ENCODE measurements at places on chromosomes 4 and X.

DNA sequence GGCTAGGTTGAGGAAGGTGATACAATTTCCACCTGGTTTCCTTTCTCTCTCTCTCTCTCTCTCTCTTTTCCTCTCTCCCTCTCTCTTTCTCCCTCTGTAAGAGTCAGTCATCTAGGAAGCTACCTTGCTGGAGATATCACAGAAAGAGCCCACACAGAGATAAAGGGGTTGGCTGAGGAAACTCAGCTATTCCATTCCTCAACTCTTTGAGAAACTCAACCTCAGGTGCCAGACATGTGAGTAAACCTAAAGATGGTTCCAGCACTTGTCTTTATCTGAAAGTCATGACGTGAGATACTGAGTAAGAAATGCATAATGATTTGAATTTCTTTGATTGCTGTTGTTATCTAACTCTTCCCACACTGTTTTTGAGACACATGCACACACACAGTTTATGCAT lies 564.0 kb downstream of the SPOCK3 start:
- DNase-seq, result no peak

GRCh38 chr4:142607976-142608375 lies 238.1 kb downstream of the INPP4B start:
- no peak for DNase-seq

DNA sequence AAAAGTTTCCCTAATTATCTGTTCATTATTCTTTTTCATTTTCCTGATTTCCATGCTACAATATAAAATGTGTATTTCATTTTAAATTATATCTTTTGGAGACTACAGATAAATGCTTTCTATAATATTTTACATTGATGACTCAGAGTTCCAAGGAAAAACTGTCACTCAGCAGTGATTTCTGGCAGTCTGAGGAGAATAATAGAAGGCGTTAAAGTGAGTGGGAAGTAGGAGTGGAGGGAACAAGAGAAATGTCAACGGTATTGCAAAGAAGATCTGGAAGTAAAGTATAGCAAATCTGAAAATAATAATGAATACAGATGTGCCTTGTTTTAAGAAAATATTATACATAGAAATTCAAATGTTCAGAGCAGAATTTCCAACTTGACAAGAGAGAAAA lies 293.6 kb upstream of the PITX2 start:
- DNase-seq, result no peak

DNA sequence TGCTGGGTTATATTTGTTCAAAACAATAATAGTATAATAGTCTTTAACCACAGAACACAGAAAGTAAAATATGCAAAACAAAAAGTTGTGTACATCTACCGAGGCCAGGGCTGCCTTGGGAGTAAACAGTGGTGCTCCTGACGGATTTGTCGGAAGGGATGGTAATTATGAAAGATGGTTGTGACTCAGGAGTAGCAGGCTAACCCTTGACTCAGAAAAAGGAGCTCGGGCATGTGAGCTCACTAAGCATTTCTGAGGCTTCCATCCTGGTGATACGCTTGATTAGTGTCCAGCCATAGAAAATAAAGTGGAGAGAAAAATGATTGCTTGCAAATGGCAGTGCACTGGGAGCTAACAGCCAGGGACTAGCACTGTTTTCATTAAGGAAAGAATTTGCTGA lies 53.2 kb upstream of the SPANXB1 start:
- no peak for DNase-seq

- DNase-seq, result no peak
These were observed 38.9 kb upstream of the PHEX start for GRCh38 chrX:21993265-21993664.

DNA sequence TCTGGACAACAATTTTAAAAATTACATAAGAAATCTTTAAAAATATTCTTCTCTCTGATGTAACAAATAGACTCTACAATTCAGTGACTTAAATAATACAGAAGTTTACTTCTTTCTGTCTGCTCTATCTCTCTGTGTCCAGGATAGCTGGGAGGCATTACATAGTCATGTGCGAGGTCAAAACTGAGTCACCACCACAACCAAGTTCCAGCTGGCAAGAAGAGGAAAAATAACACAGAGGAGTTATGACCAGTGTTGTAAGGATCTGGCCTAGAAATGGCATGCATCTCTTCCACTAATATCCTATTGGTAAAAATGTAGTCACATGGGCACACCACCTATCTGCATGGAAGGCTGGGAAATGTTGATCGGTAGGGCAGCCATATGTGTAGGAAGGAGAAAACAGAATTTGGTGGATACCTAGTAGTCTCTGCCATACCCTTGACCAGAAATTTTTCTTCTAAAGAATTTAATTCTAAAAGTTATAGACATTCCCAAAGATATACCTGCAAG lies 39.4 kb upstream of the WDFY3 start:
- no peak for DNase-seq

GRCh38 chr4:25310066-25310802 lies 2.3 kb upstream of the ZCCHC4 start:
- DNase-seq, result no peak

DNA sequence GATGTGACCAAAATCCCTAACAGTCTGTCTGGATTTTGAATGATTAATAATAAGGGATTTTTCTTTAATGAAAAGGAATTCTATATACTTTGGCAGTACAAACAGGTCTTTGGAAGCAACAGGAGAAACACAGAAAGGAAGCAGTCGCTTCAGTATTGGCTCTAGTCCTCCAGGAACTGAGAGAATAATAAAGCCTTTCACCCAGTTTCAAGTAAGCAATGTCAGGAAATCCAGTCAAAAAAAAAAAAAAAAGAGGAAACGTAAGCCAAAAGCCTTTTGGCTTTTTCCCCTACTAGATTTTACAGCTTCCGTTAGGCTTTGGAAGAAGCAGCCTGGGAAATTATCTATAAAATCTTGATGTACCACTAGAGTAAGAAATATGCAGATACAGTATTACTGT lies 61.7 kb upstream of the HDAC8 start:
- no peak for DNase-seq

- DNase-seq, result no peak
These were observed 106.3 kb downstream of the SORCS2 start for GRCh38 chr4:7298619-7299009.

- no peak for DNase-seq
These were observed 282.7 kb downstream of the ANKRD50 start for GRCh38 chr4:124429746-124430250.

DNA sequence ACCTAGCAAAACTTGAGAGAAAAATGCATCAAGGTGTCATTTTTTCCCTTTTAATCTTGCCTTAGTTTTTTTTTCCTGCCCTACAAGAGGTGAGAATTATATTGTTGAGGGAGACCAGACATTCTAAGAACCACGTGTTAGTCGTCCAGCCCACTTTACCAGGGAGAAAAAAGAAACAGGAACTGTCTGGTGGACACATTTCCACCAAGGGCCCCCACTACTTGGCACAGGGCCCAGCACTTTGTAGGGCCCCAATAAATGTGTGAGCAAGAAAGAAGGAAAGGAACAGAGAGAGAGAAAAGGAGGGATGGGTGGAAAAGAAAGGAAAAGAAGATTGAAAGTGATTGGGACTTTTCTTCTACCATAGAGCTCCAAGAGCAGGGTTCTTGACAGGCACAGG lies 3.9 kb upstream of the EGFL6 start:
- DNase-seq, result no peak

- no peak for DNase-seq
These were observed 14.7 kb downstream of the ATP8A1 start for GRCh38 chr4:42642101-42642797.

DNA sequence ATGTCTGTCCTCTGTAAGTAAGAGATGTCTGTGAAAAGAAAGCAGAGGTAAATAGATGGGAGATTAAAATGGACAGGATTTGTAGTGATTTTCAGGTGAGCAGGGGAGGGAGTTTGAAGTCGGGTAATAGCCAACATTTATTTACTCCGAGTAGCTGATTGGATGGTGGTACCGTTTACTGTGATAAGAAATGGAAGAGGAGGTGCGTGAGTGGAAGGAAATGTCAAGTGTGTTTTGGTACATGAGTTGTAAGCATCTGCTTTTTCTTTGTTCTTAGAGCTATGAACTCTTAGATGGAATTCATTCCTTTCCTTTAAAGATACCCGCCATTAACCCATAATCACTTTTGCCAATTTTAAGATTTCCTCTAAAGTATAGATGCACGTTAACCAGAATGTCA lies 45.5 kb downstream of the SGMS2 start:
- no peak for DNase-seq

DNA sequence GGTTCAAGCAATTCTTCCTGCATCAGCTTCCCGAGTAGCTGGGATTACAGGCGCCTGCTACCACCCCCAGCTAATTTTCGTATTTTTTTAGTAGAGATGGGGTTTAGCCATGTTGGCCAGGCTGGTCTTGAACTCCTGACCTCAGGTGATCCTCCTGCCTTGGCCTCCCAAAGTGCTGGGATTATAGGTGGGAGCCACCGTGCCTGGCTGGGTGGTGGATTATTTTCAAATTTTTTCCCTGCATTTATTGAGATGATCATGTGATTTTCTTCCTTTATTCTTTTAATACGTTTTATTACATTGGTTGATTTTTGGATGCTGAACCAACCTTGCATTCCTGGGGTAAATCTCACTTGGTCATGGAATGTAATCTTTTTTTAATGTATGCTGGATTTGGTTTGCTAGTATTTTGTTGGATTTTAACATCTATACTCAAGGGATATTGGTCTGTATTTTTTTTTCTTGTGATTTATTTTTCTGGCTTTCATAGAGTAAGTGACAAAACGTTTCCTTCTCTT lies 30.9 kb downstream of the BMP2K start:
- no peak for DNase-seq

DNA sequence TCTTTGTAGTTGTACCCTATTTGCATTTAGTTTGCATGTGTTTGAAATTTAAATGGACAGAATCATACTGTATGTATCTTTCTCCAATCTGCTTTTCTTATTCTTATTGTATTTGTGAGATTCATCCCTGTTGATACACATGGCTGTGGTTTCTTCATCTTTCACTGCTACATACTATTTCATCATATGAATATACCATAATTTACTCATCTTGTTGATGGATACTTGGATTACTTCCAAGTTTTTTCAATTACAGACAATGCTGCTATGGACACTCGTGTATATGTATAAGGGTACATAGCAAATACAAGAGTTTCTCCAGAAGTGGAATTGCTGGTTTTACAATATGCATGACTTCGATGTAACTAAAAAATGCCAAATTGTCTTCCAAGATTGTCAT lies 11.8 kb upstream of the KLHL8 start:
- no peak for DNase-seq

GRCh38 chr4:19675172-19675811 lies 576.4 kb upstream of the SLIT2 start:
- no peak for DNase-seq

DNA sequence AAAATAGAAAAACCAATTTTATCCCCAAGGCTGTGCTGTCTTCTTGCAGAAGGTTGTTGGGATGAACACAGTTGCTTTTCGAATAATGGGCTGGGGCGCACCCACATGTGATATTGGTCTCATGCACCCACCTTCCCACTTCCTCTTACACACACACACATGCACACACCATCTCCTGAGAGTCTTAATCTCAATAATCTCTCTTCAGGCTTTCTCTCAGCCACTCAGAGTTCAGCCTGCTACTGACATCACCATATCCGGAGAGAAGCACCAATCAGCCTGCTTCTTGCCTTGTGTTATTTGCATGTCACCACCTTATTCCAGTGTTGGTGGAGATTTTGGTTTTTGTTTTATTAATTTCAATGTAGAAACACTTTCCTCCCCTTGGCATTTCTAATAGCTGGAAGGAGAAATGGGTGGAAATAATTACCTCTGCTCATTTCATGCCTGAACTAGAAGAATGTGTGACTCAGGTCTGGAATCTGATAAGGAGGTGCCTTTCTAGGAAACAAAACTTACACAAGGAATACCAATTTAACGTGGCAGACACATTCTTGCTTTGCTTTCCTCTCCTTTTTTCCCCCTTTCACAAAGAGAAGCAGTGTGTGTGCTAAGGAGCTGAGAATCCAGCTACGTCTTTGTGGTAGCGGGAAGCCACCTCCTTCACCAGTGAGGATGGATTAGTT lies 400.2 kb downstream of the MID1IP1 start:
- DNase-seq, result no peak

DNA sequence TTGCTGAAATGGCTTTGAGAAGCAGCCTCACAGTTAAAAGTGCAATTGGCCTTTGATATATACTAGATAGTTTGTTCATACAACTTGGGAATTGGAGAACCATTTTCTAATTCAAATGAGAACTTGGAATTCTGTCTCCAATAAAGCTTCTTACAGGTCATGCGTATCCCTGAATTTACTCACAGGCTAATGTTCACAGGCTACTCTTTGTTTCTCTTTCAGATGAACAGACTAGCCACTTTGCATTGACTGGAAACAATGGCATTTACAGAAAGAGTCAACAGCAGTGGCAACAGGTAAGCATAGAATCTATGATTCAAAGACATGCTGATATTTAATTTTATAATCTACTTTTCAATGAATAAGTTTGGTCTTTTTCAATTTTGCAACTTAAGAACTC lies 13.5 kb downstream of the AFF1 start:
- DNase-seq, result no peak

DNA sequence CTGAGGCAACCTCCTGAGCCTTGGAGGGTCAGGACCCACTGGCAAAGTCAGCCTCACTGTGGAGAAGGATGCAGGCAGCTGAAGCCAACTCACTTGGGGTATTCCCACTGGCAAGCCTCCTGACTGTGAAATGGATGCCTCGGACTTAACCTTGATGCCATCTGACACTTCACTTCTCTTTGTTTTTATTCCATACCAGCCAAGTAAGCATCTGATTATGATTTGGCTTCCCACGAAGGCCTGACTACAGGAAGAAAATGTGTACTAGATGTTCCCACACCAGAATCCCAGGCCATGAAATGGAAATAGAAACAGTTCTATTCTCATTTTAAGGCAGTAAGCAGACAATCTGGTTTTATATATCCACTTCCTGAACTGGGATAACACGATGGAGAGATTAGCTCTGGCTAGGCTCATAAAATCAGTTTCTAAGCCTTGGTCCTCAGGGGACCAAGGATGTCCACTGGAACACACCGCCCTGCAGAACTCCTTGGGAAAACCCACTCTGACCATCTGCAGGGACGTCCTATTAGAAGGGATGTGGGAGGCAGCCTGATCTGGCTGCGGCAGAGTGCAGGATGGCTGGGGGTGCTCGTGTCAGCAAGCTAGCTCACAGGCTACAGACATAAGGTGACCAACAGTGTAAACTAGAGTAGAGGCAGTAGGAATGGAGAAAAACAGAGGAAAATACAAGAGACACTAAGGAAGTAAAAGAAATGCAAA lies 89.3 kb downstream of the TSPAN5 start:
- DNase-seq, result no peak

- no peak for DNase-seq
These were observed 105.1 kb downstream of the CLDN22 start for GRCh38 chr4:183214912-183215488.

GRCh38 chr4:83599183-83599582 lies 63.3 kb downstream of the GPAT3 start:
- DNase-seq, result no peak

DNA sequence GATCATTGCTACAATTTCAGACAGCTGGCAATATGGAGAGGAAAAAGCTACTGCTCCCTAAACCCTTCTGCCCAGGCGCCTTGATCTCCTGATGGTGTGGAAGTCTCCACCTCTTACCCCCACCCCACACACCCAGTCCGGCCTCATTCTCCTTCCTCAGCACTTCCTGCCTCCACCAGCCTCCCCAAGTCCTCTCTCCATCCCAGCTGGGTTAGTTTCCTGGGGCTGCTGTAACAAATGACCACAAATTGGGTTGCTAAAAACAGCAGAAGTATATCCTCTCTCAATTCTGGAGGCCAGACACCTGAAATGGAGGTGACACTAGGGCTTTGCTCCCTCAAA lies 1.1 kb upstream of the CCNQ start:
- DNase-seq, result no peak

GRCh38 chr4:57877047-57877458 lies 766.9 kb upstream of the IGFBP7 start:
- DNase-seq, result no peak

Data from stimulated activated CD8-positive, alpha-beta memory T cell treated with anti-CD3 and anti-CD28 coated beads, Interleukin-4, amount 100 ng/mL, for 1 hour (primary cell).